ENCODE measurements at places on chromosomes 13 and 19.

- DNase-seq: no peak
These were observed 103.3 kb downstream of the DLEU7 start for GRCh38 chr13:50740052-50740741.

- DNase-seq: no peak
These were observed 196.3 kb downstream of the LHFPL6 start for GRCh38 chr13:39406688-39407087.

GRCh38 chr19:9705836-9706235 lies 30.9 kb upstream of the ZNF562 start:
- no peak for DNase-seq

- DNase-seq: no peak
These were observed 46.8 kb downstream of the C13orf46 start for GRCh38 chr13:113926951-113927660.

GRCh38 chr13:112719556-112719955 lies 29.7 kb downstream of the ATP11A start:
- no peak for DNase-seq

DNA sequence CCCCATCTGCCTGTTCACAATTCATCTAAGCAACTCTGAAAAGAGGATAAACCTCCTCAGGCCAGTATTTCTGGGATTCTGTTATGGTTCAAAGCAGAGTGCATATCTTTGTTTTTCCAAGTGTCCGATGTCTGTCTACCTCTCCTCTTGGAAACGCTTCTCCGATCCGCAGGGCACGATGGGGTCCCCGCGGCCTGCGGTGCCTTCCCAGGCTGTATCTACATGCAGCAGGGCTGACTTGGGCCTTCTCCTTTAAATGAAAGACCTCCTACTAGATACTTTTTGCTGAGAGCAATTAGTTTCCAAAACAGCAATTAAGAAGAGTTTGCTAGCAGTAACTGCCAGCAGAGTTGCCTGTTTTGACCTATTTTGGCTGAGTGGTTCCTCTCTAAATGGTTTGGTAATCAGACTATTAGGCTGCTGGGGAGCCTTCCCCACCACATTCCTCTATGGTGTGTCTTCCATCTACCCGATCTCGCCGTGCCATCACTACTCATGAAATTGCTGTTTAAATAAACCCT lies 23.5 kb downstream of the COL4A2 start:
- peak; percentile 96 for DNase-seq

DNA sequence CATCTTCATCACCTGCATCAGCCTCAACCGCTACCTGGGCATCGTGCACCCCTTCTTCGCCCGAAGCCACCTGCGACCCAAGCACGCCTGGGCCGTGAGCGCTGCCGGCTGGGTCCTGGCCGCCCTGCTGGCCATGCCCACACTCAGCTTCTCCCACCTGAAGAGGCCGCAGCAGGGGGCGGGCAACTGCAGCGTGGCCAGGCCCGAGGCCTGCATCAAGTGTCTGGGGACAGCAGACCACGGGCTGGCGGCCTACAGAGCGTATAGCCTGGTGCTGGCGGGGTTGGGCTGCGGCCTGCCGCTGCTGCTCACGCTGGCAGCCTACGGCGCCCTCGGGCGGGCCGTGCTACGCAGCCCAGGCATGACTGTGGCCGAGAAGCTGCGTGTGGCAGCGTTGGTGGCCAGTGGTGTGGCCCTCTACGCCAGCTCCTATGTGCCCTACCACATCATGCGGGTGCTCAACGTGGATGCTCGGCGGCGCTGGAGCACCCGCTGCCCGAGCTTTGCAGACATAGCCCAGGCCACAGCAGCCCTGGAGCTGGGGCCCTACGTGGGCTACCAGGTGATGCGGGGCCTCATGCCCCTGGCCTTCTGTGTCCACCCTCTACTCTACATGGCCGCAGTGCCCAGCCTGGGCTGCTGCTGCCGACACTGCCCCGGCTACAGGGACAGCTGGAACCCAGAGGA lies 2.6 kb downstream of the P2RY11 start:
- no peak for DNase-seq

- DNase-seq: peak; percentile 80
These were observed 56.8 kb downstream of the THSD1 start for GRCh38 chr13:52348983-52349780.

GRCh38 chr13:113537909-113538688 lies 46.5 kb upstream of the TFDP1 start:
- no peak for DNase-seq

DNA sequence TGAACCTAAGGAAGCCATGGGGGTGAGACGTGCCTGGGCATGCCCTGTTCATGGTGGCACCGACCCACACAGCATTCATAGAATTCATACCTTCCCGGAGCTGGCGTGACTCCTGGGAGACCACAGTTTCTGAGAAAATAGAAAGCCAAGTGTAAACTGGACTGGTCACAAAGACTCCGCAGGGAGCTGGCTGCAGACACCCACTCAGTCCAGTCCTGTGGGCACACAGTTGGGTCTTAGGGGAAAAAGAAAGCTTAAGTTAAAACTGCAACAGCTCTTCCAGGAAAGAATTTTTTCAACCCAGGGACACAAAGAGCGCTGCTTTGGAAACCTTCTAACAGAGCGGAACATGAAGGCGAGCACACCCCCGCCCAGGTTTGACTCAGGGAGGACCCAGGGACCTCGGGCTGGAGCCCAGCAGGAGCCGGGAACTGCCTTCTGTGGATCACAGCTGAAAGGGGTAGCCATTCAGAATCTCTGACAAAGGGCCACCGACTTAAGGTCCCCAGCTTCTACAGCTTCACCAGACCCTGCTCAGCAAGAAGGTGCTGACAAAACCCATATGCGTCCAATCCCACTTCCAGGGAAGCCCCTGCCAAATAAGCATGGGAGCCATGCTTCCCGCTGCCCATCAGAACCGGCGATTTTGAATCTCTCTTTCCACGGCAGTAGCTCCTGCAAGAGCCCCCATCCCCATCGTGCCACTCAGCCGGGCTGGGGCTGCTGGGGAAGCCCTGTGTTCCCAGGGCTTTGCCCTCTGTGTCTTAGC lies 183.7 kb downstream of the COL4A1 start:
- no peak for DNase-seq

GRCh38 chr19:13396250-13397080 lies 109.8 kb downstream of the CACNA1A start:
- DNase-seq: peak; percentile 69

- DNase-seq: peak; percentile 44
These were observed 757 bp downstream of the WIZ start for GRCh38 chr19:15448778-15449619.

GRCh38 chr19:11659612-11660011 lies 62.3 kb downstream of the ZNF627 start:
- DNase-seq: peak; percentile 36

DNA sequence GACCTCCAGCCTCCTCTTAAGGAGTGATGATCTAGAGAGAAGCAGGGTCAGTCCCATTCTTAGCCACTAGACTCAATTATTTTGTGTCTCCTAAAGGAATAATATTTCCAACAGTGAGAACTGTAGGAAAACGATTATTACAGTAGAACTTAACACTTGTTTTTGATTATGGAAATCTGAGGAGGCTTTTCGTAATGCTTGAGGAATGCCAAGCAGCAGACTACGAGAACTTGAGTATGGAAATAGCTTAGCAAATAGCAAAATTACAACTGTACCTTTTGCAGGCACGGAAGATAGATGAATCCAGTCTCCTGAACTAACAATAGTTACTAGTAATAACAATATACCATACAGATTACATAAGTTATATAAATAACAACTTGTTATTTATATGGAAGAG lies 12.2 kb downstream of the BRD4 start:
- peak; percentile 87 for DNase-seq

- DNase-seq: no peak
These were observed 297.6 kb downstream of the SLITRK6 start for GRCh38 chr13:85501616-85502015.

- DNase-seq: peak; percentile 60
These were observed 16.1 kb upstream of the USP29 start for GRCh38 chr19:57103573-57104277.

DNA sequence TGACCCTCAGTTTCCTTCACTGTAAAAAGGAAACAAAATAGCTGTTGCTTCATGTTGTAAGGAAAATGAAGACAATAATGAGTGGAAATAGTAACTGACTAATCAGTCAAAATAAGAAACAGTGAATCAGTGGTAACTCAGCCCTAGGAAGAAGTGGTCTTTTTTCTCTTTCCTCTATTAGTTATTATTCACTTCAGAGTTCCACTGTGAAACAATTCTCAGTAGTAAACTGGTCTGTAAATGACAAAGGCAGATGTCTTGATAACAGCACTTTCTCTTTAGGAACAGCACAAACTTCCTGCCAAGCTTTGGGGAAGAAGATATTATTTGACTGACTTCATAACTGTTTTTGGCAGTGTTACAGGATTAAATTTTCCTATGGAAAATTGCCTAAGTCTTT lies 600.5 kb upstream of the KLHL1 start:
- no peak for DNase-seq

GRCh38 chr13:26991508-26992181 lies 180.0 kb downstream of the USP12 start:
- peak; percentile 58 for DNase-seq

GRCh38 chr13:113800576-113800926 lies 41.5 kb downstream of the TMEM255B start:
- DNase-seq: no peak

- no peak for DNase-seq
These were observed 75.3 kb downstream of the ZNF536 start for GRCh38 chr19:30447553-30447870.

GRCh38 chr13:66234159-66234558 lies 996.0 kb downstream of the PCDH9 start:
- no peak for DNase-seq

GRCh38 chr19:54100561-54100960 lies at the start of gene OSCAR:
Gene OSCAR, minus strand, starts transcription at chr19:54100803. Its CDS starts 11 bp downstream, at chr19:54100792.
- peak; percentile 11 for DNase-seq

- DNase-seq: no peak
These were observed 268.2 kb downstream of the ZNF536 start for GRCh38 chr19:30640252-30640965.

DNA sequence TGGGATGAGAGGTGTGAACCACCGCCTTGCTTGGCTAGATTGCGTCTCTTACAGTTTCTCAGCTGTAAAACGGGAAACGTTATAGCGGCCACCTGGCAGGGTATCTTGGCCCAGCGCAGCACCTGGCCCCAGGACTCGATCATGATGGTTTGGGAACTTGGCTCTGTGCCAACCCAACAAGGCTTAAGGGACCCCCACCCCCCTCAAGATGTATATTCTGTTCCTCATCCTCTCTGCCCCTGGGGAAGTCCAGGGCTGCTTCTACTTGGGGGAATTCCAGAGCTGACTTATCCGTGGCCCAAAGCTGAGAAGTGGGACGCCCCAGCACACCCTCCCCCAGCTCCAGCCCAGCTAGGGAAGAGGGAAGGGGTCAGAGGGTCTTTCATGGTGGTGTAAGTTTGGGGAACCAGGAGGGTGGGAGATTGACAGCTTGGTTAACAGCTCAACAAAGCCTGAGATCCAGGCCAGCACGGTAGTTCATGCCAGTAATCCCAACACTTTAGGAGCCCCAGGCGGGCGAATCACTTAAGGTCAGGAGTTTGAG lies 695 bp downstream of the ICAM1 start:
- DNase-seq: peak; percentile 48

GRCh38 chr19:41325947-41326706 lies 16.2 kb downstream of the CCDC97 start:
- peak; percentile 90 for DNase-seq

DNA sequence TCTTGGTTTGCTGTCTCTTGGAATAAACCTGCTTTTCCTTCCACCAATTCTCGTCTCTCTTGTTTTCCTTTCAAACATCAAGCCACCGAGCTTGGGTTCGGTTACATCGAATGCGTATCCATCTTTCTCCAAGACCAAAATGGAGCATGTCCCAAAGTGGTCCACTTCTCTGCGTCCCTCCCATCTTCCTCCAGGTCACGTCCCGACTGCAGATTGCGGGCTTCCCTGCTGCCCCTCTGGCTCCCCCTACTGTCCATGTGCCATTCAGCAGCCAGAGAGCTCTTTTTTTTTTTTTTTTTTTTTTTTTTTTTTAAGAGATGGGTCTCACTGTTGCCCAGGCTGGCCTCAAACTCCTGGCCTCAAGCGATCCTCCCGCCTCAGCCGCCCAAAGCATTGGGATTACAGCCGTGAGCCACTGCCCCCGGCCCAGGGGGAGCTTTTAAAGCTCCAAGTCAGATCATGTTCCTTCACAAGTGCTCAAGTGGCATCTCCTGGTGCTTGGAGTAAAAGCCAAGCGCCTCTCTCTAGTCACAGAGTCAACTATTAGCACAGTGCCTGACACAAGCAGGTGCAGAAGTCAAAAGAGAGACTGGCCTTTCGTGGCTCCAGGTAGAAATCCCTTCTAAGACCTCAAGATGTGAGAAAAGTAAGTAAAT lies 10.0 kb downstream of the COL5A3 start:
- DNase-seq: peak; percentile 80

- no peak for DNase-seq
These were observed 44.0 kb downstream of the FLT3 start for GRCh38 chr13:28056426-28056825.

- DNase-seq: no peak
These were observed 35.2 kb downstream of the TSC22D1 start for GRCh38 chr13:44540761-44541434.

DNA sequence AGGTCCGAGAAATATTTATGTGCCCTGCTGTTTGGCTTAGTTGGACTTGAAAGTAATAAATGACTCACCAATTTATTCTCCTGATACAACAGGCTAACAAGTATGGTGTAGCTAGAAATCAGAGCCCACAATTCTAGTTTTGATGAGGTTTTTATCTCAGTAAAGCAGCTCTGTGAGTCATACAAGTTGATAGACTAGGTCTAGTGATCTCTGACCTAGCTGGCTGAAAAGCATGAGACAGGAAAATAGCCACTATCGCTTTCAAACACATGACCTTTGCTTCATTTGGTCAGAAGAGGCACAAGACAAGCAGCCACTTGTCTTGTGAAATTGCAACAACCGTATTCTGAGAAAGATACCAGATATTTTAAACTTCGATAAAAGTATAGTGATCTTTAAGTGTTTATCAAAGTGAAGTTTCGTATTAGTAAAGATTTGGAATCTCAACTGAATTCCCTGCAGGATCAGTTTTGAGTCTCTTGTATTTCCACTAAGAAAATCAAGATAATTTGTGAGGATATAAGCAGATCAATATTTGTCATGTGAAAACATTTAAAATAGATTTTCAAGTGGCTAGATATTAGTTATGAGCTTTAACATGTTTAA lies 126.7 kb downstream of the MAB21L1 start:
- DNase-seq: no peak

DNA sequence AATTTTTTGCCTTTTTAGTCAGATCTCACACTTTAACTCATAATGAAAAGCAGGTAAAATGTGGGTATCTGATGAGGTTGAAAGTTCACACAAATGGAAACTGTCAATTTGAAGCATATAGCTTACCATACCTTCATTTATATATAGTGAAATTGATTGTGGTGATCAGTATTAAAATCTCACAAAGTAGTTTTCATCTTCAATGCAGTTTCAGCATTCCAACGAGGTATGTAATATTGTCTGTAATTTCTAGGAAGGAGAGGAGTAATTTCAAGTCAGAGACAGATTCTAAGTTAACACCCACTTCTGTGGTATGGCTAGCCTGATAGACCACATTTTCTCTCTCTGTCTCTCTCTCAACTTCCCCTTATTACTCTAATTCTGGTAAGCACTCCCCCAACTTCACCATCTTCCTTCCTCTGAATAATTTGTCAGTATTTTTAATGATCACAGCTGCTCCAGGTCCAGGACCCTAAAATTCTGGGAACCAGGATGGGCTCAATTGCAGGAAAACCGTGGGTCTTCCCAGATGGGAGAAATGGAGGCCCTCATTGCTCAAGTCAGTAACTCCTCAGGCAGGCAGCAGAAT lies 455.7 kb downstream of the FGF9 start:
- no peak for DNase-seq

All from EH (cell line).